GM12891 (cell line): ENCODE measurements at places on chromosomes 1 and 21.

DNA sequence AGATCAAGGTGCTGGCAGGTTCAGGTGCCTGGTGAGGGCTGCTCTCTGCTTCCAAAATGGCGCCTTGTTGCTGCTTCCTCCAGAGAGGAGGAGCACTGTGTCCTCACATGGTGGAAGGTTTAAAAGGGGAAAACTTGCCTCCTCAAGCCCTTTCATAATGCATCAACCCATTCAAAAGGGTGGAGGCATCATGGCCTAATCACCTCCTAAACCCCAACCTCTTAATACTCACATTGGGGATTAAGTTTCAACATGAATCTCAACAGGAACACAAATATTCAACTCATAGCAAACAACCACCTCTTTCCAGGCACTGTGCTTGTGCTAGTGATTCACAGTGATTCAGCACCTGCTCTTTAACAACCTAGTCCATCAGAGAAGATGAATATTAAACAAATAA, 4.2 kb downstream of the S100A12 start:
- DNase-seq: no peak

GRCh38 chr1:206429421-206429820, 40.9 kb upstream of the IKBKE start:
- DNase-seq: no peak

DNA sequence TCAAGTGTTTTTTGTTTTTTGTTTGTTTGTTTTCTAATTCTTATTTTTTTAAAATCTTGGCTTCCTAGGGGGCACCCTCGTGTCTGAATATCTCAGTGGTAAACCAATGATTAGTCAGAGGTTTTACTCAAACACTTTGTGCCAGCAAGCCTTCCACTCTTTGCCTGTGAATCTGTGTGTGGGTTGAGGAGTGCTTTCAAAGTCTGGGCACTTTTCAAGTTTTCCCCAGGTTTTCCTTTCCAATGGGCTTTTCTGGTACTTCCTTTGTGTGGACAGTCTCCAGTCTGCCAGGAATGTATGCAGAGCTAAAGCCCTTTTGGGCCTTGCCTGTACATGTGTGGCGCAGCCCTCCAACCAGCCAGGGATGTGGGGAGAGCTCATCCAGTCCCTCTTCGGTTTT, 9.7 kb upstream of the PPIE start:
- no peak for DNase-seq

DNA sequence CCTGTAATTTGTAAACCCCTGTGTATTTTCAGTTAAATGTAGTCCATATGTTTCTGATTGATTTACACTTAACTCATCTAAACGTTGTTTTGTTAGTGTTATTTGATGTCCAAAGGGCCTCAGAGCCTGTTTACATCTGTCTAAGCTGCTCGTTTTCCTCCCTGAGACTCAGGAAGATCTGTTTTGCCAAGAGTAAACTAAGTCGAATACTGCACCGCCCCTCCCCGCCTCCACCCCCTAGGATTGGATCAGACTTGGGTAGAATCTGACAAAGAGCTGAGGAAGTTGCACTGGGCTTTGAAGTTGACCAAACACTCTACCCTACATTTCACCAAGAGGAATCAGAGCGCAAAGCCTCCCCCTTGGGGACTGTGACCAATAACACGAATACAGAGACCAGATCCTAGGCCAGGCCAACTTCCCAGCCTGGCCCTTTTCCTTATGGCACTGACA, 206.9 kb upstream of the LMO4 start:
- no peak for DNase-seq

- DNase-seq: no peak
These were observed 18.9 kb upstream of the NID1 start for GRCh38 chr1:236083650-236084385.

GRCh38 chr1:153233448-153233847, 16.1 kb downstream of the PRR9 start:
- no peak for DNase-seq

- no peak for DNase-seq
These were observed 10.7 kb downstream of the NEK7 start for GRCh38 chr1:198167436-198167934.

DNA sequence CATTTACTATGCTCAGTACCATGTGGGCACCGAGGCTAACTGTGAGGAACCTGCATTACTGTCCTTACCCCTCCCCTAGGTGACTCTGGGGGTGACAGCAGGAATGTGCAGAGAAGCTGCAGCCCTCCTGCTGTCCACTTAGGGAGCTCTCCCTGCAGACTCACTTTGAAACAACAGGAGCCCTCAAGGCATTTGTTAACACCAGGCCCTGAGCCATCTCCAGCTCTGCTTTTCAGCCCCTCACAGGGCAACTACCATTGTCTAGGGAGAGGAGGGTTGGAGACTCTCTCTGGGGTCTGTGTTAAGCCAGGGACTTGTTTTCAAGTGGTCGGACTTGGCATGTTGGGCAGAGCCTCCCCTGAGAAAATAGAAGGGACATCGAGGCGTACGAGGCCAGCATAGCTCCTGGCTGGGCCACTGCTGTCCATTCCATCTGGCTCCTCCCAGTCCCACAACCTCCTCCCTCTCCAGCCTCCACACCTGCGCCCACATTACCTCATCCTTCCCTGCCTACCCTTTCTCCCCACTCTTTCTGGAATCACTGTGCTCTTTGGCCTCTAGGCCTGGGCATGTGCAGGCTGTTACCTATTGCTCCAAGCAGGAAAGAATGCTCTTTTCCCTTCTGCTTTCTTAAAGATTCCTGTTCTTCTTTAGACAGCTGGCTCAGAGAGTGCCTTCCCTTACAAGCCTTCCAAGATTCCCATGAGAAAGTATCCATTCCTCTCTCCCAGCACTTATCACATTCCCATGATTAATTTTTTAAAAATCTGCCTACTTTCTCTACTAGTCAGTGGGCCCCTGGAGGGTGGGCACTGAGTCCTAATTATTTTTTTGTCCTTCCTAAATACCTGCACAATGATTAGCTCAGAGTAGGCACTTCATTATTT, 102.7 kb upstream of the GCLM start:
- DNase-seq: no peak

- no peak for DNase-seq
These were observed 200.9 kb downstream of the DISC1 start for GRCh38 chr1:231827337-231828105.

GRCh38 chr1:47309427-47309826, 4.5 kb downstream of the STIL start:
- DNase-seq: no peak
